ENCODE measurements at places on chromosomes 7 and 10.

- no peak for DNase-seq
These were observed 1.1 kb downstream of the ZYX start for GRCh38 chr7:143382126-143382790.

DNA sequence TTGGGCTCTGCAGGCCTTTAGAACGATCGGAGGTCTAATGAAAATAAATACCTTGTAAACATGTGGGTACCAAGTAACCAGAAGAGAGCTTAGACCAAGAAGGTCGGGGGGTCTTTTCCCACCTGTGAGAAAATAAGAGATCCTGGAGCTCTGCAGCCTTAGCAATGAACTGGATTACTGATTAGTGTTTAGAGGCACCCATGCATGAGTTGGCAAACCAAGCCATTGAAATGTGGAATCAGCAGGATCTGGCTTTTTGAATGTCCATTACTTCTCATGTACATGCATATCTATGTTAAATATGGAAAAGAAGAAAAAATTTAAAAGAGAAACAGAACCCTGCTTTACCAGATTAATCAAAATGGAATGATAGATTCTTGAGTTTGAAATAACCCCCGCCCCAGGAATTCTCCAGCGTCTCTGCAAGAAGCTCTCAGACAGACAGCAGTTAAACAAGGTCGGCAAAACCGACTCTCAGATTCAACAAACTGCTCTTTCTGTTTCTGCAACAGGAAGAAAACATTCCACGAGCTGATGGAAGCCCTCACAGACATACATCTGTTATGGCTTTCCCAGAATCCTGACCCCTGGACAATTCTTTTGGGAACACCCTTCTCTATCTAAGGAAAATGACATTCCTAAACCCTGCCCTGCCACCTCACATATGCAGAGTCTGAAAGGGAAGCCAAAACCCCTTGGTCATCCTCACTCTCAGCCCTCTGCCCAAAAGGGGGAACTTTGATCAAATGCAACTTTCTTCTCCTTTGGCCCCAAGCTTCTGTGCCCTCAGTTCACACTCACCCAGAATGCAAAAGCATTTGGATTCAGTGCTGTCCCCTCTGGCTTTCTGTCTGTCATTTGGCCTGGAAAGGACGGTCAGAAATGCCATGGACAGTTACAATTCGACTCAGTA, 78.7 kb upstream of the EN2 start:
- DNase-seq = no peak

GRCh38 chr7:112182749-112183148, 23.4 kb downstream of the DOCK4 start:
- DNase-seq = no peak

DNA sequence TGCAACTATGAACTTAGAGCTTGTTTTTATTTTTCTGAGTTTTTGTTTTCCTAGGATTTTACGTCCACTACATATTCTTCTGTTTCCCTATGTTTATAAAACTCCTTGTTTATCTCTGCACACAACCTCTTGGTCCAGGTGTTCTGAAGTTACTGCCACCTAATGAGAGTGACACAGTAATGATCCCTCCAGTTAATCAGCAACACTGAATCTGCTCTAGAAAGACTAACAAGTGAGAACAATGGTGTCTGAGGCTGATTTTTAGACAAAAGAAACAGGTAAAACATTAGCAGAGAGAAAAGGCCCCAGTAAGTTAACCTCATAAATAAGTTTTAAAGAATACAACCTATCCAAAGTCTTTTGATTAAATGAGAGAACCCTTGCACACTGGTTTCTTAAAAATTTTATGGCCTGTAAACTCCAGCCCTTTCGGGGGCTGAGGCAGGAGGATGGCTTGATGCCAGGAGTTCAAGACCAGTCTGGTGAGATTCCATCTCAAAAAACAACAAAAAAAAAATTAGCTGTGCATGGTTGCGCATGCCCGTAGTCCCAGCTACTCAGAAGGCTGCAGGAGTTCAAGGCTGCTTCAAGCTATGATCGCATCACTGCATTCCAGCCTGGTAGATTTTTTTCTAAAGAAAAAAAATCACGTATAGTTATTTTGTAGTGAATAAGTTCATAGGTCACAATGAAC, 397.6 kb downstream of the MAGI2 start:
- no peak for DNase-seq

DNA sequence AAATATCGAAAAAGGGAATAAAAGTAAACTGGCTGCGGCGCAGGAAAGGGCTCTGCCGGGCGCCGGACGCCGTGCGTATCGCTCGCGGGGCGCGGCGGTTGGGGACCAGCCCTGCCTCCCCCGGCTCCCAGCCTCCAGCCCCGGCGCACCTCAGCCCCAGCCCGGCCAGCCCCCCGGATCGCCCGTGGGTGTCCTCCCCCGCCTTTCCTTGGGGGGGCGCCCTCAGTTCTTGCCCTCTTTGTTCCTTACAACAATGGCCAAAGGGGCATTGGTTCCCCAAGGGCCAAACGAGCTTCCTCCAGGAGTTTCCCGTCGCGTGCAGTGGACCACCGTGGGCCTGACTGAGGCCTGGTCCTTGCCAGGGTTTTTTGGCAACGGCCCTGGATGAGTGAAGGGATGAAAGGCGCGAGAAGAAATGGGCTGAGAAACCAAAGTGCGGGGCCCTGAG, 1.2 kb downstream of the MACROH2A2 start:
- DNase-seq = no peak

DNA sequence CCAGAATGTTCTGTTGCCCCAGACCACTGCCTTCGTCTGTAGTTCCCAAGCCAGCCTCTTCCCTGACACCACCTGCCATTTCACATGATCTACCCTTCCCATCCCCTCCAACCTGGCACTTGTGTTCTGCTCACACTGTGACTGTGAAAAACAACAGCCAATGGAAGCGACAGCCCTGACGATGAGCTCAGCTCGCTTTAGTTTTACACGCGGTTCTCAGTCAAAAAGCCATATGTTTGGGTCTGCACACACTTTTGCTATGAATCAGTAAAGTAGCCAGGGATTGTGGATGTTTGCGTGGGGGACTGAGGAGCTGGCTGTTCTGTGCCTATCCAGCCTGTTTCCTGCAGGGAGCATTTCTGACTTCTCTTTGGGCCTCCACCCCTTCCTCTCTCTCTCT, 282.7 kb downstream of the WDR11 start:
- no peak for DNase-seq

- DNase-seq = no peak
These were observed 309.5 kb upstream of the NPVF start for GRCh38 chr7:25537662-25538375.

DNA sequence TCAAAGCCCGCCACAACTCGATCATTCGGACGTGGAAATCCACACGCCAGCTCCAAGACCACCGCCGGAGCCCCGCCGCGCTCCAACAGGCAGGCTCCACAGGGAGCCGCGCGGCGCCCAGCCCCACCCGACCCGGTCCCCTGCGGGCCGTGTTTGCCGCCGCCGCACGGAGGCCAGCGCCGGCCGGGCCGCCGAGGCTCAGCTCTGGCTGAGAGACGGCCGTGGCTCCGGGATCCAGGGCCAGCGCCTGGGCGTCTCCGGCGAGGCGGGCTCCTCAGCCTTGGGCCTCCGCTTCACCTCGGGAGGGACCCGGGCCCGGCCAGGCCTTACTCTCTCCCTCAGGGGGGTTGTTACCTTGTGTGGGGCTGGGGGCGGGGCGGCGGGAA, 333 bp downstream of the SMNDC1 start:
- DNase-seq = no peak

DNA sequence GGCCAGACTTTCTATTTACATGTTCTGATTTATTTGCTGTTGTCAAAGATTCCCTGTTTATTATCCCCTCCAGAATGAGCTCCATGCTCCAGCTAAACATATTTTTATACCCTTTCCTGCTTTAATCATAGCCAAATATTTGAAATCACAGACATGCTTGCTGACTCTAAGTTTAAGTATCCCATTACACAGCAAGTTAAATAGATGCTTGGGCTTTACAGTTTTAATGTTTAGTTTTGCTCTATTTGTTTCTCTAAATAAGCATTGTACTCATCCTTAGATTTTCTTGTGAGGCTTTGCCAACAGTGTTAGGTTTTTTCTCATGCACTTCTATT, 196.8 kb downstream of the TAX1BP1 start:
- no peak for DNase-seq
